Activated CD4-positive, alpha-beta T cell treated with anti-CD3 and anti-CD28 coated beads, Interleukin-2, amount 50 U/mL, for 24 hours (primary cell): ENCODE measurements at places on chromosomes 4 and X.

GRCh38 chr4:17366496-17366895 is 145.4 kb downstream of the QDPR start:
- DNase-seq = no peak

DNA sequence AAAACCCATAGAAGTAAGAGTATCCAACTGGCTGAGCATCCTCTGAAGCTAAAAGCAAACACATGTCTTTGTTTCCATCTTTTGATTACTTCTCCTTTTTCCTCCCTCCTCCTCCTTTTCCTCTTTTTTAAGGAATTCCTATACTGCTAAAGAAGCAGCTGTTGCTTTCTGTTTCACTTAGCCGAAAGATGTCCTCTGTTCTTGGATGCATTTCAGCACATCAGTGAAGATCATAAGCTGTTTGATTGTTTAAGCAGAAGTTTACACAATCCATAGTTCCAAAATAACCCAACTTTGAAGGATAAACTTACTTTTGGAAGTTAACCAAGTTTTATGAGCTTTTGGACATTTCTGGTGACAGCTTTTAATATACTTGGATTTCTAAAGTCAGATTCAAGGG is 55.1 kb upstream of the TNIP3 start:
- DNase-seq = no peak

DNA sequence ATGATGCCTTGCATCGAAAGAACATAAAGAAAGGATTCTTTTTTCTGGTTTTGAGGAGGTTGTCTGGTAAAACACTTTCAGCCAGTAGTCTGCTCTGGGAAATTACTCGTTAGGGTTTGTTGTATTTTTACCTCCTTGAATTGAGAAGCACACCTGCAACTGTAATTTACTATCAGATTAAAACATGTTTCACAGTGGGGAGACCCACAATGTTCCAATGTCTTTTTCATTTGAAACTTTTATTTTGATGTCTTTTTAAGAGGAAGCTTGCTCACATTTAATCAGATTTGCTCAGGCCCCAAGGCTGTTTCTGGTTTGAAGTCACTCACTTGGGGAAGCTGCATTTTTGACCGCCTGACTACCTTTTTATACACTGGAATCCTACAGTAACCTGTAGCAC is 12.0 kb downstream of the TMEM154 start:
- DNase-seq = no peak

- DNase-seq = no peak
These were observed 26.5 kb downstream of the RASSF6 start for GRCh38 chr4:73593631-73594241.

- peak; percentile 68 for DNase-seq
These were observed at the start of gene GPRASP3 for GRCh38 chrX:102720237-102721168. GPRASP3 (plus strand) TSS chrX:102720743; CDS start chrX:102748996, 28,253 bp downstream.

DNA sequence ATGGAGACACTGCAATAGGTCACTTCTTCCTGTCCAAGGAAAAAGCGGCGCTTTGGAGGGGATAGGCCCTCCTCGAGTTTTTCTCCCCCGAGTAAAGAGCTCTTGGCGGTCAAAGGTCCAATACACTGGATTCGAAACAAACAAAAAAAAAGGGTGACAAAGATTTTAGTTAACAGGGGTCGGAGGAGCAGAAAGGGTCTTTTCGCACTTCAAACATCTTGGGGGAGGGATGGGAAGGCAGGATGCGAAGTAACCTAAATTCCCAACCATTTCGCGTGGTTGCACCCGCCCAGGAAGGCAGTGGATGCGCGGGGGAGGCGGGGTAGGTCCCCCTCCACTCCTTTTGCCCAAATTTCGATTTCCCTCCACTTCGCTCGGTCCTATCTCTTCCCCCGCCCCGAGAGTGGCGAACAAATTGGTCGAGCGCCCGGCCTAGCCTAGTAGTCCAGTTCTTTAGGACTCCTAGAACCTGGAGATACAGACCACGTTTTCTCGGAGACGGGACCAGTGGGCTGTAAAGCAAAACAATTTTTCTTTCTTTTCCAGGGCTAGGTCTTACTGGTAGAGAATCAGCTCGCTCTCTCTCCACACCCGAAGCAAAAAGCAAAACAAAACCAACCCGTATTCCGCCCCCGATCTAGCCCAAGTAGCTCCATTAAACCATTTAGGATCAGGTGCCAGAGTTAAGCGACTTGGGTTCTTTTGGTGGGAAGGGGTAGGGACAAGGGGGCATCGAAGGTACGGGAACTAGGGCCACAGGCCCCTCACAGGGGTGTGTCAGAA is 2.0 kb upstream of the STAG2 start:
- peak; percentile 4 for DNase-seq
